ENCODE measurements at places on chromosomes 2 and 18.
A peak's percentile ranks its signal among the peaks of the same experiment; 100 is the strongest.

- no peak for DNase-seq
Measured at GRCh38 chr18:13257361-13257980, 38.9 kb downstream of the LDLRAD4 start.

DNA sequence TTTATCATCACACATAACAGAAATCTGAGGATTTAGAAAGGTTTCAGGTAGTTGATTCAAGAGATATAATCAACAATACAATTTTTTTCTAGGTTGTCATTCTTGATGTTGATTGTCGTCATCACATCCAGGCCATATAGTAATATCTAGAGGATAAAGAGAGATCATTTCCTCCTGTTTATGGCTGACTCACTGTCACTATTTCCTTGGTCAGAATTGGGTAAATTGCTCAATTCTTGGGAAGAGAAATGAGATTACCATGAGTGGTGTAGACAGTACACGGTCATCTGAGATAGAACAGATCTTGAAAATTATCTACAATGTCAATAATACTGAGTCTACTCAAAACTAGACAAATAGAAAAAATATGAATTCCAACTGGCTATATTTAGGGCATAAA lies 78.8 kb downstream of the ZNF804A start:
- DNase-seq = no peak

- no peak for DNase-seq
Measured at GRCh38 chr2:28354920-28355520, 37.6 kb upstream of the FOSL2 start.

GRCh38 chr2:98656800-98657199 lies 48.4 kb downstream of the UNC50 start:
- peak; percentile 52 for DNase-seq

- no peak for DNase-seq
Measured at GRCh38 chr2:112588611-112589045, 4.2 kb downstream of the CHCHD5 start.

- DNase-seq = no peak
Measured at GRCh38 chr2:19846030-19846429, 55.8 kb downstream of the TTC32 start.

- DNase-seq = no peak
Measured at GRCh38 chr2:239178484-239178883, 222.3 kb downstream of the HDAC4 start.

- DNase-seq = no peak
Measured at GRCh38 chr2:126356631-126357030, 299.3 kb upstream of the GYPC start.

DNA sequence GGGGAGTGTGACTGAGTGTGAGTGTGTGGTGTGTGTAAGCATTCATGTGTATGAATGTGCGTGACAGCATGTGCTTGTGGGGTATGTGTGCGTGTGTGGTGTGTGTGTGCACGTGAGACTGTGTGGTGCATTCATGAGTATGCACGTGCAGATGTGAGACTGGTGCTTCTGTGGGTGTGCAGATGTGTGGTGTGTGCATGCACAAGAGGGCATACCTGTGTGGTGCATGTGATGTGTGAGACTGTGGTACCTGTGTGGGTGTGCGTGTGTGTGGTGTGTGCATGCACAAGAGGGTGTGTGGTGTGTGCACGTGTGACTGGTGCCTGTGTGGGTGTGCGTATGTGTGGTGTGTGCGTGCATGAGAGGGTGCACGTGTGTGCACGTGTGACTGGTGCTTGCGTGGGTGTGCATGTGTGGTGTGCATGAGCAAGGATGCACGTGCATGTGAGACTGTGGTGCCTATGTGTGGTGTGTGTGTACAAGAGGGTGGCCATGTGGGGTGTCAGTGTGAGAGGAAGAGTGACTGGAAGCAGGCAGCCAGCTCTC lies 213.3 kb downstream of the TWIST2 start:
- no peak for DNase-seq

GRCh38 chr2:174076040-174076439 lies 110.9 kb upstream of the SP3 start:
- no peak for DNase-seq

DNA sequence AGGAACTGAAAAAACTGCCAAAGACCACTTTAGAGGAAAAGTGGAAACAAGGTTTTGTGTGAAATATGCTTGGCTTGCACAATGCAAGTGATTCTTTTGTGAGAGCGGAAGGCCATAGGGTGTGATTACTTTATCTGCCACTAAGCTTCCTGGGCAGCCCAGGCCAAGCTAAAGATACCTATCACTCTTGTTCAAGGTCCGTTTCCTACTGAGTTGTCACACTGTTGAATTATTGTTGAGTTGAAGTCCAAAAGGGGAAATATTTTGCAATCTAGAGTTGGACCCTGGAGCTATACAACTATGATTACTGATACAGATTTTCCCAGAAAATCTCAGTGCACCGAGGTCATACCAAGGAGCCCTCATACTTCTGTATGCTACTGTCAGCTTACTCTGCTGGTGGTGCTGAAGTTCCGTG lies 72.7 kb upstream of the CTAGE1 start:
- DNase-seq = no peak

- no peak for DNase-seq
Measured at GRCh38 chr2:54947136-54947535, 103.1 kb downstream of the RTN4 start.

All from CD4-positive, alpha-beta memory T cell (primary cell).